ENCODE measurements at places on chromosomes 11 and 22.

DNA sequence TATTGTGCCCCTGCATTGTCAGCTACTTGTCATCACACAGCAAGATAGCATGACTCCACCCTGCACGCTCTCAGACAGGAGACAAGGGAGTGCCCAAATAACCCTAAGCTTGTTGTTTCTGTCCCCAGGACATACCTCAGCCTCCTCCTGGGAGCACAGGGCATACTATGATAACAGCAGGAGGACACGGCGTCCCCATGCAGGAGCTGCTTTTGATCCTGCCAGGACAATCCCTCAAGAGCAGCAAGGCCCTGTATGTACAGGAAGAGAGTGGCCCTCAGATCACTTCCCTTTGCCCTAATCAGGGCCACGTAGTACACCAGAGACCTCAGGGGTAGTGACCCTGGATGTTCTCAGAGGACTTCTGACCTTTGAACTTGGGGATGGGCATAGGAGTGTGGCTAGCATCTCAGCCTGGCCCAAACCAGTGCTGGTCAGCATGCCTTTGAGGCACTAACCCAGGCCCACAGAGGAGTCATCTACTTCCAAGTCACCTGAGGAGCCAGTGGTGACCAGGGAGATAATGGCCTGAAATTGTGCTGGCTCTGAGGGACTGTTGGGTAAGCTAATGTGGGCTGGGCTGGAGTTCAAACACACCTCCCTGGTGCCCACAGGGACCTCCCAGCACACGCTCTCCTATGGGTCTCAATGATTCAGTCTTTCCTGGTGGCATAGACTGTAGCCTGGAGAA is 9.2 kb downstream of the APOA4 start:
- DNase-seq = no peak

- no peak for DNase-seq
These were observed 5.1 kb upstream of the IGSF9B start for GRCh38 chr11:133961890-133962289.

GRCh38 chr11:91433284-91434010 is 791.2 kb upstream of the FAT3 start:
- DNase-seq = no peak

GRCh38 chr22:32080904-32081303 is 37.8 kb downstream of the SLC5A1 start:
- DNase-seq = peak; percentile 26

- DNase-seq = no peak
These were observed 18.8 kb upstream of the BRSK2 start for GRCh38 chr11:1371026-1371325.

DNA sequence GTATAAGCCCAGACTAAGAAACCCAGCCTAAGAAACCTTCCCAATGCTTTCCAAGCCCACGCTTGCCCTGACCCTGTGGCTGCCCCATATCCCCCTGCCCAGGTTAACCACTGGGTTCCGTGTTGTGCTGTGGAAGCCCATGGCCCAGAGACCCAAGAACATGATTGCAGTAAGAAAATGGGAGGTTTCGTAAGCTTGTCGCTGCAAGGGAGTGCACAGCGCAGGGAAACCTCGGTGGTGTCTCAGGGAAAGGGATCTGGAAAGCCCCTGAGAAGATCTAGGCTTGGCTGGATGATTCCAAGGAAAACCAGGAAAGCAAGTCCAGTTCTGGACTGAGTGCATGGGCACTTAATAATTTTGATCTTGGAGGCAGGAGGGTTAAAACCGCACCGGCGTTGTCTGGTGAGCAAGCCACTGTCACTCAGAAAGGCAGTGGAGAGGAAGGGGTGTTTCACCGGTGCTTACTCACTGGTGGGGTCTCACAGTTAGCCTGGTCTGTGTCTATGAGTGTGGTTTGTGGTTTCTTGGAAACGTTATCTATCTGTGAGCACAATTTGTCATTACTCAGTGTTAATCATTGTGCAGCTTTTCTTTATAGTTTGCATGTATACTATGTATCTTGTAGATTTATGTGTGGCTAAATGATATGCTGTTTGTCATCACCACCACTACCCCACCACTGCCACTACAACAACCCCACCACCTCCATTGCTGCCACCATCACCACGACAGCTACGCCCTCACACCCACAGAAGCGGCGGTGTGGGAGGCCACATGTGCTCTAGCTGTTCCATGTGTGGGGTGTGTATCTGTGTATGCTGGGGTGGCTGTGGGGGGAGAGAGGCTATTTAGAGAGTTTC is 53.3 kb upstream of the PRDM11 start:
- no peak for DNase-seq

GRCh38 chr22:50143096-50143495 is 27.4 kb upstream of the PANX2 start:
- no peak for DNase-seq

All from inflammatory macrophage (primary cell).